Activated CD4-positive, alpha-beta T cell treated with anti-CD3 and anti-CD28 coated beads for 24 hours (primary cell): ENCODE measurements at places on chromosomes 3 and 15.

DNA sequence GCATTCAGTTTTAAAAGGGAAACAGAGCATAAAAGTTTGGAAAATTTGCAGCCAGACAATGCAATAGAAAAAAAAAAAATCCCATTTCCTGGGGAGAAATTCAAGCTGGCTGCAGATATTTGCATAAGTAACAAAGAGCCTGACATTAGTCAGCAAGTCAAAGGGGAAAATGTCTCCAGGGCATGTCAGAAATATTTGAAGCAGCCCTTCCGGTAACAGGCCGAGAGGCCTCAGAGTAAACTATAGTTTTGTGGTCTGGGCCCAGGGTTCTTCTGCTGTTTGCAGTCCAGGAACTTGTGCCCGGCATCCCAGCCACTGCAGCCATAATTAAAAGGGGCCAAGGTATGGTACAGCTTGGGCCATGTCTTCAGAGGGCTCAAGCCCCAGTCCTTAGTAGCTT lies 411.6 kb upstream of the BCHE start:
- no peak for DNase-seq

GRCh38 chr3:183909030-183909600 lies 24.4 kb upstream of the PARL start:
- no peak for DNase-seq

- no peak for DNase-seq
These were observed 114.9 kb downstream of the SV2B start for GRCh38 chr15:91214675-91215590.

GRCh38 chr15:79916502-79917132 lies 19.8 kb upstream of the MTHFS start:
- no peak for DNase-seq

GRCh38 chr15:67385971-67386370 lies 131.4 kb downstream of the IQCH start:
- no peak for DNase-seq

DNA sequence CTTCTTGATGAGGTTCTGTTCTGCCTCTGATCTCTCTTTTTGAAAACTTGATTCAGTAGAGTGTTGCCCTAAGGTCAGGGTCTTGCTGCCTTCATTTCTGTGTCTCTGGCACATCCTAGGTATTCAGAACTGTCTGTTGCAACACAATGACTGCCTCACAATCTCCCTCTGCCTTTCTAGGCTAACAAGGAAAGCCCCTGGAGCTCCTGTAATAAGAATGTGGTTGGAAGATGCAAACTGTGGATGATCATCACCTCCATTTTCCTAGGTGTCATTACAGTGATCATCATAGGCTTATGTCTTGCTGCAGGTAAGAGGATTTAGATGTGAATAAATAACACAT lies 7.0 kb downstream of the C3orf52 start:
- no peak for DNase-seq

GRCh38 chr3:61819861-61820260 lies 258.5 kb downstream of the PTPRG start:
- no peak for DNase-seq

DNA sequence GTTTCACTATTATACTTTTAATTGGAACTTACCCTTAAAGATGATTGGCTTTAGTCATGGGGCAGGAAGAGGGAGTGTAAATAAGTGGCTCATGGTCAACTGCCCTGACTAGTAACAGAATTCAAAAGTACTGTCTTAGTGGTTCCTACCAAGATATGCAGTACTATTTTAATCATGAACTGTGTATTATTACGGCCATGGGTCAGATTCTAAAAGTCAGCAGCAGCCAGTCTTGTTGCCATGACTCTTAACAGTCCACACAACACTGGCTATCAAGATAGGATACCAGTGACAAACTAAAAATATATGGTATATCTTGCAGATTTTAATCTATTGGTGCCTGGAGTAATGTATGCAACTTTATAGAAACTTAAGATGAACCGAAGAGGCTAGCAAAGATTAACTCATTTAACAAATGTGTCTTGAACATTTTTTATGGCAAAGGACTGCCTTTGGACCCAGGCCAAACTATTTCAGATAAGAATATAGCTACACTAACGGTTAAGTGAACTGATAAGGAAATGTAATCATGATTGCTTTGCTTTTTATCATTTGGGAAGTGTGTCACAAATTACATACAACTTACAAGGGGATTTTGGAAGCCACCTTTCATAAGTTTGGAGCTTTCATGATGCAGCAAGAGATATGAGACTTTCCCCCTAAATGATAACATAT lies 163.7 kb downstream of the TCF12 start:
- no peak for DNase-seq

- DNase-seq: no peak
These were observed 11.1 kb upstream of the MCF2L2 start for GRCh38 chr3:183439515-183439914.

GRCh38 chr3:190499122-190499521 lies 14.8 kb upstream of the IL1RAP start:
- DNase-seq: no peak

GRCh38 chr3:41997702-41998550 lies 36.0 kb upstream of the ULK4 start:
- no peak for DNase-seq
